ENCODE measurements at places on chromosomes 1 and 21.
A peak's percentile ranks its signal among the peaks of the same experiment; 100 is the strongest.

DNA sequence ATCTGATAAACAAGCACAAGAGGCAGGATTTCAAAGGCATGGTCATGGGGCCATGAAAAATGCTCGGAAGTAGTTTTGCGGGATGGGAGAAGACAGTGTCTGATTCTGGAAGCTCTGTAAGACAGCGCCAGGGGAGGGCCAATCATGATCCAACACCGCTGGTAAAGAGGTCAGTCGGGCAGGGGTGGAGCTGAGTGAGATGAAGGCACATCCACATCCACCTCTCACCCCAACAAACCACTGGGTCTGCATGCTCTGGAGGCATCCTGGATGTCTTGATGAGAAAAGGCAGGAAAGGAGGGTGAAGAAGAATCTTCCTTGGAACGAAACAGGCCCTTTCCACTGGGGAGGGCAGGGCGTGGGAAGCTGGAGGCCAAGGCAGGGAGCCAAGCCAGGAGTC, 288.3 kb downstream of the PCP4 start:
- DNase-seq: no peak

DNA sequence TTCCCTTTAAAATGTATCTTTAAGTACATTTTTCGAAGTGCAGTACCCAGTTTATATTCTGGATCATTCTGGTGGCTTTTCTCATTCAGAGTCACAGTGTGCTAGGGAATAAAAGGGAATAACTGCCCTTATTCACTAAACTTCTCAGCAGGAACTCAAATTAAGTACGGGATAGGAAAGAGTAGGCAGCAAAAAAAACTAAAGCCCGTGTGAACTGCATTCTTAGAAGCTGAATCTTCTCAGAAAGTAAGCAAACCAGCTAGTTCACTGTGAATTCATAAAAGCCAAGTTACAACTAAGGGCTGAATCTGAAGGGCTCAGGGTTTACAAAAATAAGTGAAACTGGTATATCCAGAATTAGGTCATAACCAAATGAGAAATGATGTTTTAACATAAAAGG, 22.0 kb downstream of the PRPF38A start:
- DNase-seq: no peak

- no peak for DNase-seq
Measured at GRCh38 chr1:115748401-115749150, 19.9 kb downstream of the CASQ2 start.

GRCh38 chr21:33293136-33293535, 27.0 kb downstream of the IL10RB start:
- DNase-seq: no peak

- DNase-seq: no peak
Measured at GRCh38 chr21:24423546-24423945, 1183.7 kb downstream of the MRPL39 start.

DNA sequence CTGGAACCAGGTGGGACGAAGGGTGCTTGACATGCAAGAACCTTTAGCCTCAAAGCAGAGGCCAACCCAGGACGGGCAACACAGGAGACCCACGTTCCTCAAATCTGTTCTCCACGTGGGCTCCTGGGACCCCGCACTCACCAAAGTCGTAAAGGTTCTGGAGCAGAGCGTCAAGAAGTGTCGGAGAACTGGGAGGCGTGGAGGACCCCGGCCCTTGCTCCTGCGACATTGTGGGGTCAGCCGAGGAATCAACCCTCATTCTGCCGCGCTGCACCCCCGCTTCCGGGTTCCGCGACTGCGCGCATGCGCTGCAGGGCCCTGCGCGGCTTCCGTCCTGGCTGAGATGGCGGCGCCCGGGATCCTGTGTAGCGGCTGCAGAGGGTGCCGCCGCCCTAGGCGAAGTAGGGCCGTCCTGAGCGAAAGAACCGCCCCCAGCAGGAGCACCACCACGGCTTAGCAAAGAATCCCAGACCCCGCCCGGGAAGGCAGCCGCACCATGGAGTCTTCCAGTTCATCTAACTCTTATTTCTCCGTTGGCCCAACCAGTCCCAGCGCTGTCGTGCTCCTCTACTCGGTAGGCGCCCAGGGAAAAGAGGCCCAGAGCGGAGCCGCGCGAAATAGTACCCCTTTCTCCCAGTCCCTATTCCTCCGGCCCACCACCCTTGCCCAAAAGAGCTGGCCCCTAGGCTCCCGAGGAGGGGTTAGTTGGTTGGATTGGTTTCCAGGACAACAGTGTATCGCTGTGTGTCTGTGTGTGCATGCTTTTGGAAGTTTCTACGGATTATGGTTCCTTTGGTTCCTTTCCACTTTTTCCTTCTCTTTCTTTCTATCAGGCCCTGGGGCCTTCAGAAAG, at the start of gene GNPAT:
TSS of gene GNPAT (plus strand) at position 330 of the 853 bp plus-strand sequence. CDS start at position 497, 167 bp downstream.
- peak; percentile 91 for DNase-seq

- no peak for DNase-seq
Measured at GRCh38 chr1:206503591-206504362, 3.6 kb upstream of the RASSF5 start.

- no peak for DNase-seq
Measured at GRCh38 chr1:30085811-30086770, 637.3 kb downstream of the MATN1 start.

DNA sequence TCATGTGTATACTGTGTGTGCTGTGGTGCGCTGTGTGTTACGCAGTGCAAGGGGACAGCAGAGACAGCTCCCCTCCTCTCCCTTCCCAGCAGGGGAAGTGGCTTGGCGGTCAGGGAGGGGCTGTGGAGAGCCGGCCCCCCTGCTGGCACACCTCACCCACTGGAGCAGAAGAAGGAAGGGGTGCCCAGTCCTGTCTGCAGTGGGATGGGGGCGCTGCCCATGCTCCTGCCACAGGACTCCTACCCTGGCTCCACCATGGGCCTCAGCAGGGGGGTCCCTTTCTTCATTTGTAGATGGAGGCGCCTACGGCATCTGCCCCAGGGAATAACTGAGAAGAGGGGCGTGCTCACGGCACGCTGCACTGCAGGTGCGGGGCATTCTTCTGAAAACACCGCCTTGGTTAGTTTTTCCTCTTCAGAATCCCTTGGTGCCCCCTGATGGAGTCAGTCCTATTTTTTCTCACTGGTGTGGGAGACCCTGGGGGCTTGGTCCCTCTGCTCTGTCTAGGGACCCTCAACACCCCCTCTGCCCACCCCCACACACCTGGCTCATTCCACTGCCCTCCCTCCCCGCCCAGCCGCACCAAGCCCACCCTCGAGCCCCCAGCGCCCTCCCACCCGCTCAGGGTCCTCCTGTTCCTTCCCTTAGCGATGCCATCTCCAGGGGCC, 13.8 kb upstream of the LDLRAP1 start:
- no peak for DNase-seq

All from stimulated activated CD4-positive, alpha-beta T cell treated with anti-CD3 and anti-CD28 coated beads, TNF-alpha, amount 100 ng/mL, for 1 hour (primary cell).